ENCODE measurements at places on chromosomes 6 and 20.

GRCh38 chr6:3806169-3806922 lies 42.8 kb upstream of the FAM50B start:
- DNase-seq, result no peak

DNA sequence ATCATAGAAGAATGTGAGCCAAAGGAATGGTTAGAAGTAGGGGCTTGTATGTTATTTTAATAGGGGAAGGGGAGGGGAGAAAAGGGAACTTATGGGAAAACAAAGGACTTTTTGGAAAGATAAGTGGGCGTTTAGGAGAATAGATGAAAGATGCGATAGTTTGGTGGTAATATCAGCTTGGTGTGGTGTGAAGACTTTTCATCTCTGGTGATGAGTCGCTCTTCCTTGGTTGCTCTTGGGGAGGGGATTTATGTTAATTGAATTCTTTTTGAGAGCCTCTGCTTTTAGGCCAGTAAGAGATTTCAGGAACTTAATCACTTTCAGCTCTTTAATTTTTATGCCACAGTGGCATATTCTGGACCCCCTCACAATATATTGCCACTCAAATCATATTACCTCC lies 10.8 kb downstream of the HECA start:
- DNase-seq, result no peak

GRCh38 chr6:152301021-152301764 lies 336.0 kb downstream of the SYNE1 start:
- no peak for DNase-seq

- no peak for DNase-seq
Observed at GRCh38 chr6:90859056-90859455, 272.2 kb upstream of the MAP3K7 start.

DNA sequence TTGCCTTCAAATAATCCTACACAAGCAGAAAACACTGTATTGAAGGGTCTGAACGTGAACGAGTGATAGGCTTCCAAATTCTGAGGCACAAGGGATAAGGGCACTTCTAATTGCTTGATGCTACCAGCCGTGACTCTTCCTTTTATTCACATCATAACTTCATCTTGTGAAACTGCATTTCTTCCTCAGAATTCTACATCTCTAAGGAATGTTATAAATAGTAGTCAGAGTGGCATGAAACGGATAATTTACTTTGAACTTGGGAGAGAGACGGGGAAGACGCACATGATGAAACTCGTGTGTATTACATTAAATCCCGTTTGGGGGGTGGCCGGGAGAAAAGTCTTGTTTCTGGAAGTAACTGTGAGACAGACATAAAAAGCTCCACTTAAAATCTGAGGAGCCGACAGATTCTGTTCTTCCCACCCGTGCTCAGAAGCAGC lies 754 bp downstream of the HDDC2 start:
- peak; percentile 59 for DNase-seq

DNA sequence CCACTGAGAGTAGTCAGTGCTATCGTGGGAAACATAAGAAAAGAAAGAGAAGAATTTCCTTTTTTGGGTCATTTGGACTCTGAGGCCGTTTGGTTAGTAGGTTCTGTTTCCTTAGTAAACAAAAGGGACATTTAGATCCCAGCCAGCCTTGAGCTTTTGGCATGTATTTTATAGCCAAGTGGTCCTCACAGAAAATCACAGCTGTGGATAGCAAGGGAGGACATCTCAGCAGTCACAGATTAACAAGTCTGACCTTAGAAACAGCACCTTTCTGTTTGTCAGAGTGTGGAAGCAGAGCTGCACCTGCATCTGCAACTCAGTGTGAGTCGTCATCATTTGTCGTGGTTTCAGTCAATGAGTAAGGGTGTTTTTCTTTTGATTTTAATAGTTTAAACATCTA lies 40.5 kb downstream of the FAM120B start:
- DNase-seq, result no peak

- DNase-seq, result peak; percentile 75
Observed at GRCh38 chr6:169205176-169206160, 48.2 kb downstream of the THBS2 start.

DNA sequence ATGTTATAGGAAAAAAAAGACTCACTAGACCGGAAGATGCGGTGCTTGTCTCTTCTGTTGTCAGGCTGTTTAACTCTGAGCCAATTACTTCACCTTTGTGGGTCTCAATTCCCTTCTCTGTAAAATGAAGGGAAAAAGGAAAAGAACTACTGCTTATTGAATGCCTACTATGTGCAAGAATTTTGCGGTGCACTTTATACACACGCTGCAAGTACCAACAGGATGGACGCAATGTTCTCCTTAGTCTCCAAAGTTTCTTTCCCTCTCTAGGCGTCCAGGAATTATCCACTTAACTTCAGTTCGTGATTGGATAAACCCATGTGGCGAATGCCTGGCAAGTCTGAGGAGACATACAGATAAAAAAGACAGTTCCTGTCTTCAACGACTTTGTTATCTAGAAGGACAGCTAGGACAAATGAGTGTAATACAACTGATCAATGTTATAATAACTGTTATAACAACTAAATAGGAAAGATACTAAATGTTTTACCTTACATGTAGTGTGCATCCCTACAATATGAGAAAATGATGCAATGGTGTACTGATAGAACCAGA lies 69.0 kb upstream of the JARID2 start:
- no peak for DNase-seq

- DNase-seq, result no peak
Observed at GRCh38 chr6:26318459-26319404, 46.3 kb upstream of the BTN3A2 start.

DNA sequence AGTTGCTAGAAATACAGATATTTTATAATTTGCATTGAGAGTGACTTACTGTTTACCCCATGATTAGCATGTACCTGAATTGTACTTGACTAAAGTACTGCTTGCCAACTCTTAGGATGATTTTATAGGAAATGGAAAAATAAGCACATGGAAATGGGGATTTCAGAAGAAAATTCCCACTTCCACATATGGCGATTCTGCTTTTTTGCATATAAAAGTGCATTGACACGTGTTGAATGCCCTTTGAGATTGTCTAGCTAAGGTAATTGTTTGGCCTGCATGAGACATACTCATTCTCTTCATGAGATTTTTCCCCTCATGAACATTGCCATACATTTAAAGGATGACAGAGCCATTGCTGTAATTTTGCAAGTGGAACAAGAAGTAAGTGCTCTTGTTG lies 10.1 kb downstream of the TAB2 start:
- DNase-seq, result no peak

DNA sequence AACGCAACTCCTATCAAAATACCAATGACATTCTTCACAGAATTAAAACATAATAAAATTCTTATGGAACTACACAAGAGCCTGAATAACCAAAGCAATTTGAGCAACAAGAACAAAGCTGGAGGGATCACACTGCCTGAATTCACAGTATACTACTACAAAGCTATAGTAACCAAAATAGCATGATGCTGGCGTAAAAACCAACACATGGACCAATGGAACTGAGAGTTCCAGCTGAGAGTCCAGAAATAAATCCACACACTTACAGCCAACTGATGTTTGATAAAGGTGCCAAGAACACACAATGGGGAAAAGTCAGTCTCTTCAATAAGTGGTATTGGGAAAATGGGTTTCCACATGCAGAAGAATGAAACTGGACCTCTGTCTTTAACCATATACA lies 6.9 kb downstream of the MLIP start:
- DNase-seq, result no peak

- no peak for DNase-seq
Observed at GRCh38 chr20:15494851-15495250, 1078.4 kb downstream of the KIF16B start.

DNA sequence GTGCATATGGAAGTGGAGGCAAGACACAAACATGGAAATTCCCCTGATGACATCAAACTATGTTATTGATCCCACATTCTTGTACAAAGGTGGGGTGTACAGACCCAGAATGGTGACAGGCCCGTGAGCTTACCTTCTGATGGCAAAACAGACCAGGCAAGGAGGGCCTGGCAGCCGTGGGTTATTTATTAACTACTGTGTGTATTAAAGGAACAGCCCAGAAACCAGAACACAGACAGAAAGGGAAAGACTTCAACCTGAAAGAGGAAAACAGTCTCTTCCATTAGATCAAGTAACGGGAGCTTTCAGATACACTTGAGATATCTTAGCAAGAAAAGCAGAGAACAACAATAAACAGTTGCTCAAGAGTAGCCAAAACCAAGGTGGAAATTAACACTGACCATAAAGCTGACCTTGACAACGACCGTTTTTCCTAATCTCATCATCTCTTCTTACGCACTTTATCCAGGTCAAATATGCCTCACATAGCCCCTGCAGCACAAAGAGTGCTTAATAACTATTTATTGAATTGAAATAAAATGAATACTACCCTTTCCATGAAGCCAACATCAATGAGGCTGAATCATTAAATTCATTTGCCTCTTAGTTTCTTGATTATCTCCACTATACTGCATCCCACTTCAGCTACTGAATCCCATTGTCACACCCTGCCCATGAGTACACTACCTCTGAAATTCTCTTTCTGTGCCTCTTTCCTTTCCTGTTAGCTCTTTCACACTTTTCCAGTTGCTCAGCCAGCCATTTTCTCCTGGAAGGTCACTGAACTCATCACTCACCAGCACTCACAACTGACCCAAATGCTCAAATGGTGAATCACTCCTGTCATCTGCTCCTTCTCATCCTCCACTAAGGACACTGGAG lies 67.4 kb downstream of the MOXD1 start:
- peak; percentile 73 for DNase-seq

DNA sequence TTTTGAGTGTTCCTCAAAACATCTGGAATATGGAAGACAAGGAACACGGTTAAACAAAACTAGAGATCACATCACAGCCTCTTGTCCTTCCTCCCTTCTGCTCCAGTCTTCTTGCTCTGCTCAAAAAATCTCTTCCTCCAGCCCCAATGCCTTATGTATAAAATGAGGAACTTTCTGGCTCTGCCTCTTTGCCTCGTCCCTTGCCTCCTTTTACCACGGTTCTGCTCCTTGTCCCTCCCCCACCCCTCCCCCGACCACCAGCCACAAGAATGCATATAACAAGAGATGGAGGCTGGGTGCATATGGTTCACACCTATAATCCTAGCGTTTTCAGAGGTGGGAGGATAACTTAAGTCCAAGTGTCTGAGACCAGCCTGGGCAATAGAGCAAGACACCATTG lies 43.6 kb downstream of the PLAGL2 start:
- no peak for DNase-seq

GRCh38 chr6:12613811-12614210 lies 102.8 kb upstream of the PHACTR1 start:
- no peak for DNase-seq

- no peak for DNase-seq
Observed at GRCh38 chr20:34420146-34420545, 57.1 kb downstream of the ITCH start.

GRCh38 chr6:161242779-161243693 lies 30.8 kb downstream of the AGPAT4 start:
- peak; percentile 82 for DNase-seq

DNA sequence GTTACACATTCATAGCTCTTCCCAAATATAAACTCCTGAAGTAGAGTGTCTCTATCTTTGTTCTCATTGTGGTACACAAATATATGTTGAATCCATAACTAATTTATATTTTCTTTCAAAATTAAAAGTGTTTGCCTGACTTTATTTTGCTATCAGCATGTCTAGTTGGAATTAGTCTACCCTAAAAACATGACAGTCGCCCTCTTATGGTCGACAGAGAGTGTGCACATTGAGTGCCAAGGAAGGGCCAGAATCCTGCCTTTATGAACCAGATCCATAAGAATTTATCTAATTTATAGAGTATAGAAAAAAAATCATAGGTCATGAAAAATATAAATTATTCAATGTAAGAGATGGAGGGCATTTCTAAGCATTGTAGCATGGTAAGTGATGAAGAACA lies 12.3 kb upstream of the DEFB112 start:
- no peak for DNase-seq

- DNase-seq, result no peak
Observed at GRCh38 chr20:3935956-3936340, 46.8 kb downstream of the PANK2 start.

GRCh38 chr6:121617388-121617787 lies 181.9 kb downstream of the GJA1 start:
- no peak for DNase-seq

DNA sequence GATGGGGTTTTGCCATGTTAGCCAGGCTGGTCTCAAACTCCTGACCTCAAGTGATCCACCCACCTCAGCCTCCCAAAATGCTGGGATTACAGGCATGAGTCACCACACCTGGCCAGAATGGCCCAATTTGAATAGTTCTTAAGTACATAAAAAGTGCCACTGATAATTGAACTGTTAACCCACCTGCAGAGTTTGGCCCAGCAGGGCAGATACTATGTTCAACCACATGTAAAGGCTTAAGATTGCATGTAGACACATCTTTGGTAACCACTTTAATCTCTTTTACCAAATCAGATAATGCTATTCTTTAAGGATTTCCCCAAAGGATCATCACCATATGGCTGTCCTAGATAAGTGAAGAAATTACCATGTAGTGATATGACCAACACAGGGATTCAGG lies 21.3 kb upstream of the SGK1 start:
- no peak for DNase-seq

DNA sequence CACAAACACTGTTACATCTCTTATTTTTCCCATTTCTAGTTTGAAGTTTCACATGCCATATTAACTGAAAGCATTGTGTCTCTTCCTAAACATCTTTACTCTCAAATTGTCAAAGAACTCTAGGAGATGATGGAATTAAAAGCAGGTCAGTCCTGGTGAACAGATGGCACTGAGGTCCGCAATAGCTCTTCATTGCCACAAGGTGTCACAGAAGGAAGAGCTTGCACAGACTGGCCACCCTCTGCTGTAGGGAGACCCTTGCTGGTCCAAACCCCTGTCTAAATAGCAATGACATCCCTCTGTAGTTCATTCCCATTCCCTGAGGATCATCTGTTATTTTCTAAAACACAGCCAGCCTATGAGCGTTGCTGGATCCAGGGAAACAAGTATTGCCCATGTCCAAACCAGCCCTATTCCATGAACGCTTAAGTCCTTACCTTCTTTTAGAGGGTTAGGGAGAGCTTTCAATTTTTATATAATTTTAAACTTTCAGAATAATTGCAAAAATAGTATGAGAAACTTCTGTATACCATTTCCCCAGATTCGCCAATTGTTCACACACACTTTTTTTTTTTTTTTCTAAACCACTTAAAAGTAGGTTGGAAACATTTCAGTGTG lies 10.1 kb upstream of the HDAC2 start:
- DNase-seq, result peak; percentile 35

All from astrocyte of the spinal cord (primary cell).